ENCODE measurements at places on chromosomes 1 and 21.

DNA sequence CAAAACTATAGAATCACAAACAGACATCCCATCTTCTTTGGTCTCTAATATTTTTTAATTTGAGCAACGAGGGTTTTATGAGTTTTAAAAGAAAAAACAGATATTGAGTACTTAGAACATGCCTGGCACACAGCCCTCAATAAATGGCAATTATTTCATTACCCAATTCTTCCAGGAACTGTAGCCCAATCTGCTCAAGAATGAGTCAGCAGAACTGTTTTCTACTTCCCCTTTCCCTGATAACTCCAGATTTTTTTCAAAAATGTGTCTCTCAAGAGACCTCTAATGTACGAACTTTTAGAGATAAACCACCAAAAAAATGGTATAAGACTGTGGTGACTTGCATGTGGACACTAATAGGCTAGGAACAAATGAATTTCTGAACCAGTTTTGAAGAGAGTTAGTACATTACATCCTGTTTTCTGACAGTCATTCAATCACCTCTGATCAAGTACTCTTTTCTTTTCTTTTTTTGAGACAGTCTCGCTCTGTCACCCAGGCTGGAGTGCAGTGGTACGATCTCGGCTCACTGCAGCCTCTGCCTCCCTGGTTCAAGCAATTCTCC, 11.5 kb downstream of the ABL2 start:
- DNase-seq = no peak

DNA sequence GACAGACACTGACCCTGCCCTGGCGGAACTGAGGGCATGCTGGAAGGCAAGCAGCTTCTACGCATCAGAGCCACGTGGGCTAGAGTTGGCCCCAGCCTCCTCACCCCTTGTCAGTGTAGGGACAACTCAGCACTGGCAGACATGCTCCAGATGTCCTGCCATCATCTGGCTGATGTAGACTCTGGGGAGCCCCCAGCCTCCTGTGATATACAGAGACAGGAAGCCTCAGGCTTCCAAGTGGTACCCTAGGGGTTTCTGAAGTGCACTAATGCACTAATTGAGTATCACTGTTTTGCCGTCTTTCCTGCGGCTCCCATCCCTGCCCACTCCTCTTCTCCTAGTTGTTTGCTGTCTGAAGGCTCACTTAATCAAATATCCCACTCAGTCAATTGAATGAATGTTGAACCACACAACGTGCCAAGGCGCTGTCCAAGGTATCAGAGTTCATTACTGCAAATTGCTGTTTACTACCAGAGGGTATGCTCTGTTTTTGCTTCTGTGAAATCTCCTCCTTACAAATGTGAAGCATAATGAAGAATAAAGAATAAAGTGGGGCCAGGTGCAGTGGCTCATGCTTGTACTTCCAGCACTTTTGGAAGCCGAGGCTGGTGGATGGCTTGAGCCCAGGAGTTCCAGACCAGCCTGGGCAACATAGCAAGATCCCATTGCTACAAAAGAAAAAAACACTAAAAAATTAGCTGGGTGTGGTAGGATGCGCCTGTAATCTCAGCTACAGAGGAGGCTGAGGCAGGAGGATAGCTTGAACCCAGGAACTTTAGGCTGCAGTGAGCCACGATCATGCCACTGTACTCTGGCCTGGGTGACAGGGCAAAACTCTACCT, 76.4 kb upstream of the ZBTB18 start:
- DNase-seq = no peak

DNA sequence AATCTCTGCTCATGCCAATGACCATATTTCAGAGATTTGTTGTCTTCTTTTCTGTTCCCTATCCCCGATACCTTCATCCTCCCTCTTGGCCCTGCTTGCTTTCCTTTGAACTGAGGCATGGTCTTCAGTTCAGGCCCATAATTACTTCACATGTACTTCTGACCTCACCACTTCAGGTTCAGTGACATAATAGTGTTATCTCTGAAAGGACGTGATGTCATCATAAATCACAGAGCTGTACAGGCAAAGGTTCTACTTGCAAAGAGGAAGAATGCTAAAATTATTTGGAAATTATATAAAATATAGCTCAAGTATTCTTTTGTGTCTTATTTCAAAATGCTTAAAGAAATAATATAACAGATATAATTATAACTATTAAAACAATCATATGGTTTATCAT, 230.3 kb upstream of the ESRRG start:
- DNase-seq = no peak

- DNase-seq = no peak
These were observed 72.1 kb upstream of the ABCG1 start for GRCh38 chr21:42146821-42147220.

DNA sequence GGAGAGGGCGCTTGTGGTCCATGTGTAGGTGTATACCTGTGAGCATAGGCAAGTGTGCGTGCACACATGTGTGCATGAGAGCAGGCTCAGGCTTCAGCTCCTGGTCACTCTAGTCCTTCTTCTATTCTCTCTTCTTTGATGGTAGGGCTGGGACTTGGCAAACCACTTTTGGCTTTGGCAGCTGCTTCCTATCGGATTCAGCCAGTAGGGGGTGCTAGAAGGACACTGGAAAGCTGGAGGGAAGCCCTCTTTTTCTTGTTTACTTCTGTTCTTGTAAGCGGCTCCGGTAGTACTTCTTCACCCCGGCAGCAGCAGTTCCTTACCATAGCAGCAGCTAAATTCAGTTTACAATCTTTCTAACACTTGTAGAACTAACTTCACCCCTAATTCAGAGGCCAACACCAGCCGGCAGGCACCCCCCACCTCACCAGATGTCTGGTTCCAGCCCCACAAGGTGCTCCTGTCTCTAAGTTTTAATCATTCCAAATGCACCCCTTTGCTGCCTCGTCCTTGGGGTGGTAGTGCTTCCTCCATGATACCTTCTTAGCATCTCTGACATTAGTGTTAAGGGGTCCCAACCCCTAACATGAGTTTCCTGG, 25.1 kb downstream of the NENF start:
- DNase-seq = peak; percentile 41

DNA sequence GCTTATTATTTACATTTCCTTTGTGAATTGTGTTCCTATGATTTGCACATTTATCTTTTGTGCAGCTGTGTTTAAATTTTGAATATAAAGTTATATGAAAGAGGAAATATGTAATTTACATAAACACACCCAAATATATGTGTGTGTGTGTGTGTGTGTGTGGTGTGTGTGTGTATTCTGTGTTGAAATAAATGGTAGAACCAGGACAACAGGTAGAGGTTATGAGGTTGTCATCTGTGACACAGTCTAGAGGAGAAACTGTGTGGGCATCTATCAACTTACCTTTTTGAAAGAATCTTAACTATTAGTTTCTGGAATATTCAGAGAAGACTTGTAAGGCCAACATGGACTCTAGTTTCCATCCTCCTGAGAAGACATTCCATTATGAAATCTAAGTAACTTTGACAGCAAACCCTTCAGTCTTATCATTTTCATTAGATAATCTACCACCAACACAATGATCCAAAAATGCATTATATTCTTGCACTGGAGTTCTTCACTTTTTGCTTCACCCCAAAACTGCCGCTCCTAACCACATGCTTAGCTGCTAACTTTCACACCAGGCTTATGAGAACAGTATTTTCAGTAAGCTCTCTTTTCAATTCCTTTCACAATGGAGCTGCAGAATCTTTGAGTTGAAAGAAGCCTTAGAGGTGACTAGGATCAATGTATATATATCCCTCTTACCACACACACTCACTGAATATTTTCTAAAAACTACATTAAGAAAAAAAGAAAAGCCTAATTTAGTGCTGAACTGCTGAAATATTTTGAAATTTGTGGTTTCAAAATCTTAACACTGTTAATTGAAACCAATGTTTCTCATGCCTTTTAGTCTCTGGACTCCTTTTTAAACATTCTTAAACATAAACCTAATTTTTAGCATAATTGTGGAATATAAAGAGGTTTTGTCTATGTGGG, 21.8 kb downstream of the PTPRC start:
- no peak for DNase-seq

DNA sequence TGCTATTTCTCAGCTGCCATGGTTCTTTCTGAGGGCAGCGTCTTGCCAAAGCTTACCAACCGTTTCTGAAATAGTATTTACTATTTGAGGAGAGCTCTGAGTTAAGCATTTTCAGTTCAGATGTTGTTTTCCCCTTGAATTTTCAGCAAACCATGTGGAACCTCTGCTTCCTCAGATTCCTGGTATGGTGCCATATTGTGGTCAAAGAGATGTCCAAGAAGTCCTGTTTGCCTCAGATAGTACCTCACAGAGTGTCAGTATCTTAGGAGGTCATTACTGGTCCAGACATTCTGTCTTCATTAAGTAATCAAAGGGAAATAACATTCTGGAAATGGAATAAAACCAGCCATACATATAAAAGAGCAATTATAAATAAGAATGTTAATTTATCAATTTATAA, 36.6 kb downstream of the VANGL2 start:
- DNase-seq = no peak

- no peak for DNase-seq
These were observed 87.3 kb downstream of the CASZ1 start for GRCh38 chr1:10709165-10709564.

DNA sequence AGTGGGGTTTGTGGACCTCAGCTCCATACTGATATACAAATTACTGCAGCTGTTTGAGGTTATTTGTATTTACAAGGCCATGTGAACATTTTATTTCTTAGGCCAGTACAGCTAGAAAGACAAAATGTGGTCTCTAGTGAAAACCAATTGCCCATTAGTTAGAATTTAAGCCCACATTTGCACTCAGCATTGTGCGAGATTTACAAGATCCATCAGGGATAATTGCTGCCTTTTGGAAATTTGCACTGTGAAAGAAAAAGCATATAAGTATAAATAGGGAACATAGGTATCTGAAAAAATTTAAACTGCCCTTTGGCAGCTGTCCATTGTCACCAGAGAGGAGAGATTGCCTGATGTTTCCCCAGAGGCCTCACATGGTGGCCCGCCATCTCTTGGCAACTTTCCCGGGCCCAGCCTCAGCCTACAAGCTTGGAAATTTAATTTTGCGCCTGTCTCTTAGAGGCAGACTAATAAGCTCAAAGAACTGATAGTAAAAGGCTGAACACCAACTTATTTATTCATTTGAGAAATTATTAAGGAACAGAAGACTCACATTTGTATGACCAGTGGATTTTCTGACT, 120.7 kb downstream of the MAP3K21 start:
- peak; percentile 84 for DNase-seq

GRCh38 chr1:45908611-45909140, 105.3 kb downstream of the MAST2 start:
- DNase-seq = no peak

GRCh38 chr1:21289700-21290545, at the start of gene ECE1:
ECE1 (minus strand) TSS chr1:21290463; CDS start chr1:21290414, 49 bp downstream.
- DNase-seq = no peak

GRCh38 chr1:231596337-231596791, 30.2 kb upstream of the DISC1 start:
- DNase-seq = peak; percentile 72

GRCh38 chr1:158068918-158069317, 75.5 kb downstream of the KIRREL1 start:
- no peak for DNase-seq

- no peak for DNase-seq
These were observed 354.6 kb downstream of the PTPRU start for GRCh38 chr1:29590583-29591565.

DNA sequence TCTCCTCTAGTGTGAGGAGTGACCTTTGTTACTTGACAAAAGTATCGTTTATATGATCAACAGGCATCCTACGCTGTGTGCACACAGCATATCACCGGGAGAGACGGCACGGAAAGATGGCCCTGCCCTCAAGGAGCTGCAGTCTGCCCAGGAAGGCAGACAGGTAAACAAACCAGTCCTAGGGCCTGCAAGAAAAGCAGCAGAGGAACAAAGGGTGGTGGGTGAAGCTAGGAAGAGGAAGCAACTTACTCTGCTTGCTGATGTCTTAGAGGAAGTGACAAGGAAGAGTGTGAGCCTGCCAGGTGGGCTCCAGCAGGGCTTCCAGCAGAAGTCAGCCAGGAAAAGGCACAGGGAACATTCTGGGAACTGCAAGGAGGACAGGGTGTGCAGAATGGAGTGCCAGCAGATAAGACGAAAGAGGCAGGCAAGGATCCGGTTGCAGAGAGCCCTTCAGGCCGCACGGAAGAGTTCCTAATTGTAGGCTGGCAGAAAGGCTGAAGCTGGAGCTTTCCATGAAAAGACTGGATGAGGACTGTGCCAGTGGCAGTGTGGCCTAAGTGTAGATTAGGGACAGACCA, 106.7 kb downstream of the SLC45A1 start:
- no peak for DNase-seq

GRCh38 chr1:13908128-13908527, 208.1 kb downstream of the PRDM2 start:
- no peak for DNase-seq

DNA sequence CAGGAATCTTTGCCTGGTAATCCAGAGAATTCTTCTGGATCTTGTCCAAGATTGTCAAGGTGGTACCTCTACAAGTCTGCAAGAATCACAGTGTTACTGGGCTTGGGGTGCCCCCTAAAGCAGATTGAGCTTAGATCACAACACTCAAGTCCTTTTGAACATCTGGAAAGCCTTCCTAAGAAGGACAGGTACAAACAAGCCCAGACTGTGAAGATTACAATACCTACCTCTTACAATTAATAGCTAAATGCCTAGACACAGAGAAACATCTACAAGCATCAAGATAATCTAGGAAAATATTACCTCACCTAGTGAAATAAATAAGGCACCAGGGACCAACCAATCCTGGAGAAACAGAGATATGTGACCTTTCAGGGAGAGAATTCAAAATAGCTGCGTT, 17.5 kb upstream of the IL20 start:
- no peak for DNase-seq

GRCh38 chr1:233278631-233279030, 16.9 kb downstream of the PCNX2 start:
- DNase-seq = no peak

DNA sequence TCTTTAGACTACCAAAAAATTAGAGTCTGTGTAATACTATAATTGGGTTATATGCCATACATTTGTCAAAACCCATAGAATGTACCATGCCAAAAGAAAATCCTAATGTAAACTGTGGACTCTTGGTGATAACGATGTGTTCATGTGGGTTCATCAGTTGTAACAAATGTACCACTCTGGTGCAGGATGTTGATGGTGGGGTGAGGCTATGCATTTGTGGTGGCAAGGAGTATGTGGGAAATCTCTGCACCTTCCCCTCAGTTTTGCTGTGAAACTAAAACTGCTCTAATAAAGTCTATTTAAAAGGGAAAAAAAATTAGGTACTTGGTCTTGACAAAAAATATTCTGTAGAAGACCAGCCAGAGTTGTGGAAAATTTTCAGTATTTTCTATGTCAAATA, 43.4 kb downstream of the INKA2 start:
- no peak for DNase-seq

DNA sequence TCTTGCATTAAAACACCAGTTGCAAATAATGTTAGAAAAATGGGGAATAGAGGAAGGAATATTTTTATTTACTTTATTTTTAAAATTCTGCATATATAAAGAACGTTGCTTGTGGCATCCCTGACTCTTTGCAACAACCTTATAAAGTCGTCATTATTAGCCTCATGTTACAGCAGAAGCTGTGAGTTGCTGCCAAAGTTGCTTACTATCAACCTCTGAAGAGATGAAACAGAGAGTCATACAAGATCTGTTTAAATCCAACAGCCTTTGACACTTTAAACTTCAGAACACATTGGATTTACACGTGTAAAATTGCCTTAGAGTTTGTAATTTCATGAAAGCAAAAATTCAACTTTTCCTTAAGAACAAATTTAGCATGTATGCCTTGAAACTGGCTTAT, 221.9 kb downstream of the MRPL39 start:
- no peak for DNase-seq
